ENCODE measurements at places on chromosomes 3 and 15. TPM values are rescaled to one million over a fixed set of nuclear protein-coding genes. Genes with fewer than 3 reads are reported as not detected.

DNA sequence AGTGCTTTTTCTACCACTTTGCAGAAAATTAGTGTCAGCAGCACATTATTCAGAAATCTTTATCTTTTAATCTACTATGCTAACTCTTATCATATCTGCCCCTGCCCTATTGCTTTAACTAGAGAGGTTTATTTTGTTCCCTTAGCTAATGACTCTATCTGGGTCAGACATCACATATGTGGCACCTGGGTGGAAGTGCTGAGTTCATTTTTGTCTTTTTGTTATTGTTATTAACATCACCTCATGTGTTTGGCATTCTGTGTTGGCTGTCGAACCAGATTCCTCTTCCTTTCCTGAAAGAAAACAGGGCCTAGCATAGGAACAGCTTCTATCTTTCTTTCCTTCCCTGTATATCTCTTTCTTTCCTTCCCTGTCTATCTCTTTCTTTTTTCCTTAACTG, 100.7 kb downstream of the RBMS3 start:
- peak; percentile 39 for DNase-seq

DNA sequence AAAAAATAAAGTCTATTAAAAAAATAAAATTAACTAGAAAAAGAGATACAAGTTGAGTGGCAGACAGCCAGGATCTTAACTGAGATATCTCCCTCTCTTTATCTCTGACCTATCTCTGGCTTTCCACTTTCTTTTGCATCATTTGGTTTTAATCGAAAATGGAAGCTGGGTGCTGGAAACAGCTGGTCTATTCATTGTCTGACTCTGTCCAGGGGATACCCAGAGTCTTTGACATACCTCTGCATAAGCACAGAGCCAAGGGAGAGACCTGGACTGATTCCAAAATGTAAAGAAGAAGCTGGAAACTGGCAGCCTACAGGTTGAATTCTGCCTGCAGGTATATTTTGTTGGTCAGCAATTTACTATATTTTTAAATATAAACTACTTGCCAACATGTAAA, 29.6 kb upstream of the CRBN start:
- no peak for DNase-seq

GRCh38 chr3:139587797-139588196, 48.3 kb upstream of the RBP1 start:
- DNase-seq: no peak

DNA sequence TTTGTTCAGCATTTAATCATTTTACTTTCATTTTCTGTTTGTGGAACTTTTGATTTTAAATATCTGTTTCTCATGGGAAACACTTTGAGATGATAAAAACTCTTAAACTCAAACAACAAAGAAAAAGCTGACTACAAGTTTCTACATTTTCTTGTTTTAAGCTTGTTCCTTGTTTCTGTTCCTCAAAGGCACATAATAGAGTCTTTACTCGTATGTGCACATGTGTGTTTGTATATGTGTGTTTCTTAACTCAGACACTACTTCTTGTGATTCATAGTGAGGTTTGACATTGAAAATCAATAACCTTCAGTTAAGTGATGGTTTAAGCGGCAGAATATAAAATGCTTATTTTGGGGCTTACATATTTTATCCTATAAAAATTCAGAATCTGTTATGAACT, 786.7 kb upstream of the EPHA6 start:
- DNase-seq: no peak

Gene ADGRG7
- total RNA-seq: not detected

Gene CMSS1
- 12.5 TPM for total RNA-seq
